SK-N-MC (cell line): ENCODE measurements at places on chromosomes 16 and 17.

GRCh38 chr17:1001640-1002411, 4.9 kb downstream of the TIMM22 start:
- no peak for DNase-seq

DNA sequence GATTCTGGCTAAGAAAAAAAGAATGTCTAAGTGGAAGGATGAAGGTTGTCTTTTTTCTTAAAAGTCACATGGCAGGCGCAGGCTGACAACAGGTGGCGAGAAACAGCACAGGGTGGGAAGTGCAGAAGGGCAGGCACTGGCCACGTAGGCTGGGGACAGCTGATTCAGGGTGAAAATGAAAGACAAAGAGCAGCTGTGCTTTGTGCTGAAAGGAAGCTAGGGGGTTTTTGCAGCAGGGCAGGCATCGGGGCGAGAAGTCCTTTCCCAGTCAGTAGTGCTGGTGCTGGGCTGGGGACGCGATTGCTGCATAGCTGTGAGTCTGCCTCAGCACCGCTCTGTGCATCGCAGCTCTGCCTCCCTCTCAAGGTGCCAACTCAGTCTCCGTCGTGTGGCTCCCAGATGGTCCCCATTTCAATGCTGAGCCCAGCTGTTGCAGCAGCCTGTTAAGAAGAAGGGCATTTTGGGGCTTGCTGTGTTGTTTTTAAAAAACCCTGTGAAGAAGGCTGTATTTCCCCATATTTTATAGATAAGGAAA, 183.1 kb upstream of the CCL2 start:
- DNase-seq = no peak

- no peak for DNase-seq
Observed at GRCh38 chr17:82055965-82056728, 4.4 kb downstream of the GPS1 start.

GRCh38 chr16:24499193-24499814, 40.1 kb upstream of the RBBP6 start:
- peak; percentile 91 for DNase-seq

- DNase-seq = no peak
Observed at GRCh38 chr17:28045304-28045703, 2.8 kb downstream of the NLK start.
